ENCODE measurements at places on chromosomes 4 and X.

GRCh38 chr4:32140636-32141035, 1420.5 kb downstream of the PCDH7 start:
- no peak for DNase-seq

- DNase-seq, result peak; percentile 11
Observed at GRCh38 chrX:110317061-110317819, 645 bp downstream of the AMMECR1 start.

- DNase-seq, result no peak
Observed at GRCh38 chr4:33255094-33255493, 2534.9 kb downstream of the PCDH7 start.

- no peak for DNase-seq
Observed at GRCh38 chr4:3436798-3437581, 4.8 kb upstream of the HGFAC start.

GRCh38 chrX:44945736-44946135, 72.7 kb downstream of the KDM6A start:
- DNase-seq, result peak; percentile 16

GRCh38 chrX:44343412-44344141, at the start of gene EFHC2:
Gene EFHC2, minus strand, starts transcription at chrX:44343672. Its CDS starts 84 bp downstream, at chrX:44343588.
- no peak for DNase-seq

DNA sequence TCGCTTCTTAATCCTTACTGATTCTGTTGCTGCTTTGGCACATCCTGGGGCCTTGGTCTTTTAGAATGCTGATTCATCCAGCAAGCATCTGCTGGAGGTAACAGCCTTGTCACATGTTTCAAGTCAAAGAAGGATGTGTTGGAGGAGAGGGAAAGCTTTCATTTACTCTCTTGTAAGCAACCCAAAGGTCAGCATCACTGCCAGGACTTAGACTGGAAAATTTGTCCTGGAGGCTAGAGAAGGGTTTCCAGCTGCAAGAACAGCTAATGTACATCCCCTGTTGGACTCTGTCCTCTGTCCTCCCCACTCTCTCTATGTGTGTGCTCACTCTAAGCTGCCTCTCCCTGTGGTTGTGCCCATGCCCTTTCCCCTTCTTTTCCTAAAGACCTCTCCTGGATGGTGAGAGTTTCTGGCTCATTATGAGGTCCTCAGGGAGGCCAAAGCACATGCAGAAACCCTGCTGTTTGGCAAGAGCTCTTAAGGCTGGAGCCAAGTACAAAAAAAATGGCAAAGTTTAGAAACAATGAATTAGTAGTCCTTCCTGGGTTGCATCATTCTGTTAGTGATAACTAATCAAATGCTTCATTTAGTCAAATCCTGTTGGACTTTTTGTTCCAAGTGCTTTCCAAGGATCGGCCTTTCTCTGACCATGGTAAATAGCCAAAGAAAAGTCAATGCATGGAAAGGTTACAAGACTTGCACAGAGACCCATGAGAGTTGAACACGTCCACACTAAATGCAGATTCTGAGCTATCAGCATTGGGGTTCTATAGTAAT, 13.4 kb upstream of the SRPX start:
- no peak for DNase-seq

DNA sequence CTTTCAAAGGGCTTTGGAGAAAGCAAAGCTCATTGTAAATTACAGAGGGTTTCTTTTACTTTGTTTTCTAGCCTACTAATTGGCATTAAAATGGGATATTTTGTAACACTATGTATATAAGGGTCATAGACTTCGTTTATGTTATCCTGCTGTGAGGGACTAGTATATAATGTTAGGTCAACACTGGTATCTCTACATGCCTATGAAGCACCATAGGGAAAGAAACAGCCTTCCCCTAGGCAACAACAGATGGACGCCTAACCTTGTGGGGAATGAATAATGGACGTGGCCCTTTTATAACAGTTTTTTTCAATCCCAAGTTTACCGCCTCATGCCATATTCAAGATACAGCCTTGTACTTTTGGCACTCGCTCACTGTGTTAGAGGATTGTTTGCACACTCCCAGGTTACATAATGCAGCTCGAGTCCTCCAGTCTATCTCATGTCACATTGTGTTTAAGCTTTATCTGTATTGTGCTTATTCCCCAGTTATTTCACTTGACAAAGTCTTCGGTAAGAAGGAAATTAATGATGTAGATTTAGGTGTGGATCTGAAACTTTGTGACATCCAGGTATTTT, 711.0 kb downstream of the RPA4 start:
- no peak for DNase-seq

DNA sequence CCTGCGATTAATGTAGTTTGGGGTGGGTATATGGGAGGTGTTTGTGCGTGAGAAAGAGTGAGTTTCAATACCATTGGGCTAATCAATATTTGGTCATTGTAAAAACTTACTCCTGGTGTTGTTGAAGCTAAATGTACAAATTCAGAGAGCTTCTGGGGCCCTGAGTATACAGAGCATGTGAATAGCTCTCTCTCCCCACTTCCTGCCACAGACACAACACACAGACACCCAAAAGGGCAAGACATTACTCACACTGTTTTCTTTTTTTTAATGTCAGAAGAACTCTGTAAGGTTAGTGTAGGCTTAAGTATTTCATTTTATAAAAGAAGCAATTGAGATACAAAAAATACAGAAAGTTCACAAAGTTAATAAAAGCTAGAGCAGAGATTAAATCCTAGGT, 151.3 kb upstream of the KCNIP4 start:
- DNase-seq, result no peak

DNA sequence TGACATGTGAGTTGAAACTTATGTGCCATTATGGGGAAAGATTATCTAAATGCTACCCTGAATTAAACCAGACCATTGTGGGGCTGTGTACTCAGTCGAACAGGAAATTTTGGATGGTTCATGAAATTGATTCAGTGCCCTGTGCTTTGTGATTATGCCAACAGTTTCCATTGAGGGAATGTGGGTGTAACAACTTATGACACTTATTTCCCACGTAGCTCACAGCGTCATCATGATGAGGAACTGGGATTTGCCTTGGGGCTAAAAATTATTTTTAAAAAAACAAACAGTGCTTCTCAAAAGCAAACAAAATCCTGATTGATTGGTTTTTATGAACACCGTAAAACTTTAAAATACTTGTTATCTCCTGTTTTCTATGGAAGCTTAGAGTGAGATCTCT, 8.3 kb upstream of the CLTRN start:
- no peak for DNase-seq

- DNase-seq, result no peak
Observed at GRCh38 chrX:123442764-123443163, 258.7 kb downstream of the GRIA3 start.

- DNase-seq, result no peak
Observed at GRCh38 chrX:17859609-17860178, 1.4 kb downstream of the RAI2 start.

DNA sequence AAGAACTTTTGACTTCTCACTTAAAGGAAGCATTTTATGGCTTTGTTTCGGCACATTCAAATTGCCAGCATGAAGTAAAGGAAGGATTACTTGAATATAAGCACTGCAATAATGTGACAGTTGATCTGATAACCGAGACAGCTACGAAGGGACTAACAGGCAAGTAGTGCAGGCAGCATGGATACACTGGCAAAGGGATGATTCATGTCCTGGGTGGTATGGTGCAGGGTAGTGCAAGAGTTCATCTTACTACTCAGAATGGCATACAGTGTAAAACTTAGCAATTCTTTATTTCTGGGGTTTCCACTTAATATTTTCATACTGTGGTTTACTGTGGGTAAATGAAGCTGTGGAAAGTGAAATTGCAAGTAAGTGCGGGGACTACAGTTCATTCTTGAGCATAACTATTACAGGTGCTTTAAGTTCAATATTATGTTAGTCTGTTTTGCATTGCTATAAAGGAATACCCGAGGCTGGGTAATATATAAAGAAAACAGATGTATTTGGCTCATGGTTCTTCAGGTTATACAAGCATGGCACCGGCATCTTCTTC, 611.8 kb downstream of the SPOCK3 start:
- no peak for DNase-seq
